ENCODE measurements at places on chromosomes 3 and 15. TPM values are rescaled to one million over a fixed set of nuclear protein-coding genes. Genes with fewer than 3 reads are reported as not detected.

GRCh38 chr3:99394831-99395778, 243.3 kb upstream of the COL8A1 start:
- no peak for DNase-seq

DNA sequence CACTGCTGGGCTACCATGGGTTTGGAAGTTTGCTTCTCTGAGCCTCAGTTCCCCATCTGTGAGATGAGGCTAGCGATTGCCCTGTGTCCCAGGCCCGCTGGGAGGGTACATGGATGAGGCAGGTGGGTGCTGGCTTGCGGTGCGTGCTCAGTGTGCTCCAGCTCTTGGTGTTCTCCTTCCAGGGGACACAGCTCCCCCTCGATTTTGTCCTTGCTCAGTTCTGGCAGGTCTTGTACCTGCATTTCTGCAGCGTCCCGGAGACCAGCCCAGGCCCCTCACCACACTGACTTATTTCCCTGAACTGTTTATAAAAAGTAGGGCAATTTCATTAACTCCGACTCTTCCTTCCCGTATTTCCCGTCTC, 95.4 kb downstream of the TBC1D2B start:
- DNase-seq: no peak

DNA sequence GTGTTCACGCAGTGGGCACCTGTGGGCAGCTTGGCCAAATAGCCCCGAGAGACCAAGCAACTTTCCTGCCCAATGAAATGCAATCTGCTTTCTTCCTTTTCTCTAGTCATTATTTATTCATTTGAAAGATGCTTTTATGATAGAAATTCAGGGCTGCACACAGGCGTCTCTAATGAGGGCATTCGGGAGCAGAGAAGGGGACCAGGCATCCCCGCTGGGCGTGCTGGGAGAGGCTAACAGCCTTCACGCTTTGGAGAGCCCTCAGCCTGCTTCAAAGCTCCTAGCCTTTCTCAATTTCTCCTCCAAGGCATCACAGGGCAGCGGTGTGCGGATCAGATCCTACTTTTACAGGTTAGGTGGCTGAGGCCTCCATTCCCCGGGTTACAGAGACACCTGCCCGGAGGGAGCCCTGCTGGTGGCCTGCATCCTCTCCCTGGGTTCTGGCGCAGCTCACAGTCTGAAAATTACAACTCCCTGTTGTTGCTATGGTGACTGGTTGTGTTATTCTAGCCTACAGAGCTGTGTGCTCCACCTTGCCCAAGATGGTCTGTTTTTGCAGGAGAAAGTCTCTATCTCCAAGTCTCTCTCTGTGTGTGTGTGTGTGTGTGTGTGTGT, 21.8 kb upstream of the KLF13 start:
- no peak for DNase-seq

DNA sequence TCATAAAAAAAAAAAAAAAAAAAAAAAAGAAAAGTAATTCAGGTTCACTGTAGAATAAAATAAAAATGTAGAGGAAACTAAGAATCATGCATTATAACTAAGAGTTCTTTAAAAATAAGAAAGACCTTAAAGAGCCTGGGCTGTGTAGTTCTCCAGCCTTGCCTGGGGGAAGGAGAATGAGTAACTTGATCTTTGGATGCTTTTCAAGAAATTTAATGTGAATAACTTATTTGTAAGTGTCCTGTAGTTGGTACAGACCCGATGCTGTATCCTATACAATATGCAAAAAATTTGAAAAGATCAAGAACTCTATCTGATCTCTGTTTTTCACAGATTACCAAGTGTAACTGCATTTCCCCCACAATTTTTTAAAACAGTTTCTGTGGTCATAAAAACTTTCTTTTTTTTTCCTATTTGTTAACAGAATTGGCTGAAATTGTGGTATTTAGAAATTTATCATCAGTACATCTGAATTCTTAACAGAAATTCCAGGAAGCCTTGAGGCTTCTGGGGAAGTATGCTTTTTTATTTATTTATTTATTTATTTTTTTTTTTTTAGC, 195.3 kb downstream of the THRB start:
- DNase-seq: no peak

- no peak for DNase-seq
Measured at GRCh38 chr15:43881944-43882343, 55.1 kb downstream of the WDR76 start.

DNA sequence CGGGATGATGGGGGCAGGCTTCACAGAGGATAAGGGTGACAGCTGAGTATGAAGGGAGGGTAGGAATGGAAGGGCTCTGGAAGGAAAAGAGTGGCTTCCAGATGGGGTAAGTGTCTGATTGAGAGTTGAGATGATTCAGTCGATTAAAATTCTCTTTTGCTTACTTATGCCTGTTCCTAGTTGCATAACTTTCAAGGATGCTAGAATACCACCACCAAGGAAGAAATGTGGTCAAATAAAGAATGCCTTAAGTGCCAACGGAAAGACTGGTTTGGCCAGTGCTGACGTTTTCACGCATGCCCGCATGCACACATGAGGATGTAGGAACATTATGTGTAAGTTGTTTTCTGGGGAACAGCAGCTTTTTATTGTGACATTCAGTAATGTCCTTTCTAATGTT, 263.4 kb upstream of the WNT5A start:
- DNase-seq: no peak

DNA sequence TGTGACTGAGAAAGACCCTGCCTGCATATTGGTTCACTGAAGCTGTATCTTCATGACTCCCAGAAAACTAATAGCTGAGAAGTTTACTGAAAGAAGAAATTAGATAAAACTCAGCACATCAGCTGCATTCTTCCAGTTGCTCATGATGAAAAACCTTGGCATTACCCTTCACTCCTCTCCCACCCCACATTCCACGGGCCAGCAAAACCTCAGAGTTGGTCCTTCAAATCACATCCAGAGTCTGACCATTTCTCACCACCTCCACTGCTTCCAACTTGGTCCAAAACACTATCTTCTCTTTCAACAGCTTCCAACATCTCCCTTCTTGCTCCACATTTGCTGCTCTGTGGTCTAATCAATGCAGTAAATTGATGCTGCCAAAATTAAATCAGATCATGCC, 97.1 kb downstream of the CD47 start:
- no peak for DNase-seq

DNA sequence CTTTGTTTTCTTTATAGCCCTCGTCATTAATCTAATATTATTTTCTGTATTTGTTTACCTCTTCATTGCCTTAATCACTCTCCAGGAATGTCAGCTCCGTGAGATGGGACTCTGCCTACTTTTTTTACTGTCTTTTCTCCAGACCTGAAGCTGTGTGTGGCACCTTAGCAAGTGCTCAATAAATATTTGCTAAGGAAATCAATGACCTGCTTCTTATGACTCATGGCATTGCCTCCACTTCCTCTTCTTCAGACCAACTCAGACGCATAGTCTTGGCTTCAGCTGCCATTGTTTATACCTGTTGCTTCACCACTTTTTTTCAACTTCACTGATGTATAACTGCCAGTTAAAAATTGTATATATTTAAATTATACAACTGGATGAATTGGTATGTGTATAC, 218.5 kb upstream of the CMC1 start:
- DNase-seq: no peak

DNA sequence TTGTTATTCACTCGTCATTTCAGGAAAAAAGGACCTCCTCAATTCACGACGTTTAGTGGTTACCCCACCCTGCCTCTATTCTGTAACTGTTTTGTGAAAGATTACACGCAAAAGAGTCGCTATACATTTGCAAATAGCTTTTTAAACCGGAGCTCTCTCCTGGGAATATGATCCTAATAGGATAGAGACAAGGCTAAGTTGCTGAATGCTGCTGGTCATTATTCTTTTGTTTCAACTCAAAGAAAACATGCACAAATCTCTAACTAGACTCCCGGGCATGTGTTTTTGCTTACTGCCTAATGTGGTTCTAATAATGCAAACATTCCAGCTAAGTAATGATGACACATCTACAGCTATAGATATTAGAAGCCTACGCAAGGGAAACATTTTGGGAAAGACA, 214.6 kb upstream of the MDFIC2 start:
- DNase-seq: no peak

GRCh38 chr3:171508206-171508605, 48.0 kb upstream of the TNIK start:
- DNase-seq: no peak

DNA sequence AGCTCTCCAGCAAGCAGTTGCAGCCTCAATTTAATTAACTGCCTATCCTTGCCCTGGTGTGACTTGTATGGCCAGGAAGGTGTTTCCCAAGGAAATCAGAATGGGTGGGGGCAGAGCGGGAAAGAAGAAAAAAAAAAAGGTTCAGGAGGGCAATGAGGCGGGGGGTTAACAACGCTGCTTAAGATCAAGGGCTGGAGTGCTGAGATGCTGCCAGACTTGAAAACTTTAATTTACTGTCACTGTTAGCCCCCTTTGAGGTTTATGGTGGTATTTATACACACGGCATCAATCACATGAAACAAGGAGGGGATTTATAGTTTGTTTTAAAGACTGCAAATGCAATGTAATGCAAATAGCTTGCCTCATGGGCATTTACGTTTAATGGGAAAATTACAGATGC, 319.4 kb upstream of the NR2F2 start:
- DNase-seq: no peak

- DNase-seq: no peak
Measured at GRCh38 chr3:70517124-70517890, 204.9 kb upstream of the MDFIC2 start.

- DNase-seq: no peak
Measured at GRCh38 chr3:188434594-188434993, 280.6 kb downstream of the LPP start.

- no peak for DNase-seq
Measured at GRCh38 chr3:28590860-28591259, 242.2 kb upstream of the AZI2 start.

GRCh38 chr3:151875759-151876158, 2.3 kb downstream of the SUCNR1 start:
- peak; percentile 20 for DNase-seq

GRCh38 chr3:36362973-36363372, 17.3 kb upstream of the STAC start:
- no peak for DNase-seq

DNA sequence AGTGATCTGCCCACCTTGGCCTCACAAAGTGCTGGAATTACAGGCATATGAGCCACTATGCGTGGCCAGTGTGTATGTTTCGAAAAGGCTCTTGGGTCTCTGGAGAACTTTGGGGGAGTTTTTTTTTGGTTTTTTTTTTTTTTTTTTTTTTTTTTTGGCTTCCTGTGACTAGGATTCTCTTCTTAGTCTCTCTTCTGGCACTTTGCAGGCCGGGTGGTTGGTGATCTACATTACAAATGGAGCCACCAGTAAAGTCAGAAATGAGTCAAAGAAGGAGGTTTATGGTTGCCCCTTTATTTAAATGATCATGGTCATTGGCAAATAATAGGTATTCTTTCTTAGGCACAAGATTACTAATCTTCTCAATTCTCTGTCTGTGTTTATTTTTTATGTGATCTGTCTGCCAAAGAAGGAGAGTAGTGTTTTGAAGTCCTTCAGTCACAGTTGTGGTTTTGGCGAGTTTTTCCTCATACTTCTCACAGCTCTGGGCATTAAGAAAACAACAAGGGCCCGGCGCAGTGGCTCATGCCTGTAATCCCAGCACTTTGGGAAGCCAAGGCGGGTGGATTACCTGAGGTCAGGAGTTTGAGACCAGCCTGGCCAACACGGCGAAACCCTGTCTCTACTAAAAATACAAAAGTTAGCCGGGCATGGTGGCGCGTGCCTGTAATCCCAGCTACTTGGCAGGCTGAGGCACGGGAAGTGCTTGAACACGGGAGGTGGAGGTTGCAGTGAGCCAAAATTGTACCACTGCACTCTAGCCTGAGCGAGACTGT, 38.3 kb downstream of the PDE8A start:
- DNase-seq: no peak

- no peak for DNase-seq
Measured at GRCh38 chr15:27464941-27465612, 494.1 kb downstream of the GABRG3 start.

Gene APBA2
- total RNA-seq: 32.5 TPM

Gene TMEM108
- total RNA-seq: 9.9 TPM

Gene IL1RAP
- total RNA-seq: 1.3 TPM

Gene LEKR1
- 1.4 TPM for total RNA-seq

Gene RLBP1
- total RNA-seq: not detected

Gene C2CD4A
- total RNA-seq: not detected

Gene CDHR4
- total RNA-seq: not detected

Gene EIF3J
- 153 TPM for total RNA-seq

Gene TMEM40
- not detected for total RNA-seq

Gene POLQ
- total RNA-seq: 8.8 TPM

Data from K562 (cell line).